ENCODE measurements at places on chromosomes 12 and 14.

- no peak for DNase-seq
Observed at GRCh38 chr12:52646613-52647012, 5.4 kb downstream of the KRT2 start.

- no peak for DNase-seq
Observed at GRCh38 chr14:51138404-51139103, 43.6 kb upstream of the TRIM9 start.

DNA sequence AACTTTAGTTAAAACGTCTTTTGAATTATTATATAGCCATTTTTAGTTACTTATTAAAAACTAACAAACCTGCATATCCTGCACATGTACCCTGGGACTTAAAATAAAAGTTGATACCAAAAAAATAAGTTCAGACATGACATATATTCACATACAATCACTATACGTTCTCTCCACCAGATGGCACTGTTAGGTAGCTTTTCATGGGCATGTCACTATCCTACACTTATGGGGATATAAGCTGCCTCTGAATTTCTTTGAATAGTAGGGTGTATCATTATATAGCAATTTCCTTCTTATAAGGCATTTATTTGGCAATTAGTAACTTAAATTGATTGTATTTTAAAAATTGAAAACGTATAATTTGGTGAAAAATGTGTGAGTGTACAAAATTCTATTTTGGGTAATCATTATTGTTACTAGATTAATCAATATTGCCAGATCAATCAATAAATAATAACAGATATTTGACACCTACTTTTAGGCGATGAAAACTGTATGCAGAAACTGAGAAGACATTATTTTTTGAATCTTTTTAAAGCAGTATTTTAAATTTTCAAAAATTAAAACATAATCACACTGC is 31.8 kb upstream of the OR10A7 start:
- peak; percentile 86 for DNase-seq

GRCh38 chr12:31620311-31620710 is 29.4 kb upstream of the DENND5B start:
- DNase-seq, result no peak

DNA sequence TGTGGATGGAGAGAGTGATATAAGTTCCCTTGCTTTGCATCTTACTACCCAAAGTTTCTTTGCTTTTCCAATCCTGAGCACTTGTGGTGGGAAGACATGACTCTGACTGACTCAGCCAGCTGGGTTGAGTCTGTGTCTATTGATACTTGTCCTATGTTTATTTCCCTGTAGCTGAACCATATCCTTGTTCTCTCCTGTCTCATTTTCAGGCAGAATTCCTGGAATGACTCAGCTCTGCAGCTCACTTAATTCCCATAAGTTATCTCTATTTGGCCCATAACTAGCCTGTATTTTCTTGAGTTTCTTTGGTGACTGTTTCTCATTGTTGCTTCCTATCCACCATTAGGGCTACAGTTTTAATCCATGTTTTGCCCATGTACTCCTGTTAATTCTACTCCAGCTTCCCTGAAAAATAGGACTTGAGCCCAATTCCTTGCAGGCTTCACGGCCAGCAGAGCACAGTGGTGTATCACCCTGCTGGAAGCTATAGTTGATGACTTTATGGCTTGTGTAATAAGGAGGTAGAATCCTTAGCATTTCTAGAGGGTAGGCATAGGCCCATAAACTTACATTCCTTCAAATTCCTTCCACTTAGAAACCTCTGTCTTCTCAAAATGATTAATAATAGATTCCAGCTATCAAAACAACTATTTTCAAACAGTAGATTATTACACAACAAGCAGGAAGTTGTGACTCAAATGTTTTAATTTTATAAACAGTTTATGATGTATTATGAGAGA is 183.1 kb downstream of the TMTC3 start:
- peak; percentile 66 for DNase-seq

- no peak for DNase-seq
Observed at GRCh38 chr12:86158956-86159355, 97.2 kb downstream of the MGAT4C start.
